ENCODE measurements at places on chromosomes 16 and 17. TPM values are rescaled to one million over a fixed set of nuclear protein-coding genes. Genes with fewer than 3 reads are reported as not detected.

DNA sequence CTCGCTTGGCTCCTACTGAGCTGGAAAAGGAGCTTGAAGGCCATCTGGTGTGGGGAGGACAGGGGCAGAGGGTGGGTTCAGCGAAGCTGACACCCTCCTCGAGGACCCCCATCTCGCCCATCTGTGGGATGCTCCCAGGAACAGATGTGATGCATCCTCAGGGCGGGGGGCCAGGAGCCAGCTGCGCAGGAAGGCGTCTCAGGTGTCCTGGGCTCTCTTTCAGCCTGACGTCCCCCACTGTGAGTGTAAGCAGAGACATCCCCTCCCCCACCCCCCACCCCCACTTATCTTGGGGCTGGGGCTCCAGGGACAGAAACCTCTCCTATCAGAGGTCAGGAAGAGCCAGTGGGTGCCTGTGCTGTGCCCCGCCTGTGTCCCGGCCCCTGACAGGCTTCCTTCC, 16.2 kb downstream of the KIF19 start:
- no peak overlapping the region for H3K4me3 ChIP-seq
- DNase-seq, result no peak
- no peaks in the 10 kb centered on the region for H3K36me3 ChIP-seq
- peaks cover 86% of the 10 kb centered on the region for H3K27me3 ChIP-seq
- H3K27ac ChIP-seq, result no peak overlapping the region
- no peaks in the 10 kb centered on the region for H3K4me1 ChIP-seq

DNA sequence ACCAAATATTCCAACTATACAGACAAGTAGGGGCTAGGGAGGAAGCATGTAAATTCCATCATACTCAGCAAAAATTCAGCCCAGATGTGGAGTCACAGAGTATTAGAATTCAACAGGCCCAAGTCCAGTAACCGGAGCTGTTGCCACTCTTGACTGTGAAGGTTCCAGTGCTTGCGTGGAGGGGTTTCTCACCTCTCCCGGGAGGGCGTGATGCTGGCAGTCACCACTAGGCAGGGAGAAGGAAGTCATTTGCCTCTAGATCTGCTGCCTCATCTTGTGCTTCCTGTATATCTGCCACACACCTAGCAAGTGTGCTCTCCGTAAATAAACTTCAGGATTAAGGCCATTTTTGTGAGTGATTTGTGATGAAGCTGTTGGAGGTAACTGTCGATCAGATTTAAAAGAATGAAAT, 1.0 kb upstream of the CKLF start:
- 0 out of 2 replicates have a peak overlapping the region, but pooled peaks have one; percentile 67 for H3K27ac ChIP-seq
- no peaks in the 10 kb centered on the region for H3K27me3 ChIP-seq
- peaks cover 44% of the 10 kb centered on the region for H3K4me1 ChIP-seq

DNA sequence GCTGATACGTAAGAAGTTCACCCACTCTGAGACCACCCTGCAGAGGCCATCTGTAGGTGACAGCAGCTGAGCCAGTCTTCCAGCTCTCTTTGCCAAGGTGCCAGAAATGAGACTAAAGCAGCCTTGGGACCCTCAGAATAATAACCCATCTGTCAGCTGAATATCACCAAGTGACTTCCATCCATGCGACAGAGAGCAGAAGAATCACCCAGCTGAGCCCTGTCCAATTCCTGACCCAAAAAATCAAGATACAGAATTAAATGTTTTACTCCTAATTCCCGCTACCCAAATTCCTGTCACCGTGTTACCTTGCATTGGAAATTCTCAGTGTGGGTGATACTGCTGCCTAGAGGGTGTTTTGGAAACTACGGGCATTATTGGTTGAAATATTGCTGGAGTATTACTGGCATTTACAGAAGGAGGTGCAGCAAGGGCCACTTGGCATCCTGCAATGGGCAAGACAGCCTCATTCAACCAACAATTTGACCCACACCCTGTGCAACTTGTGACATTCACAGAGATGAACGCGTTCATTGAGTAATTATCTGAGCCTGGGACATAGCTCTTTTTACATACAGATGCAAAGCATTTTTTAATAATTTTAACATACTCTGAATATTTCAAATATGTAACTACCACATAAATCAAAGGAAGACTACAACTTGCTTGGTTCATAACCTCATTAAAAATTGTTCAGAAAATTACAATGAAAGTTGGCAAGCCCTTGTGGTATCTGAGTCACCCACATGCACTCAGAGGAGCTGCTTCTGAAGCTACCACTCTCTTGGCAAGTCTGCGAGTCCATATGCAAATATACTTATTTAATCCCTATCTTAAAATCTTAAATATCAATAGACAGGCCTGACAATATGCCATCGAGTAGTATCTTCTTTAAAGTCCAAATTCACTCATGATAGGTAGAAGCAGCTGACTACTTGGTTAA, 126.6 kb downstream of the C16orf95 start:
- peaks cover 54% of the 10 kb centered on the region for H3K4me1 ChIP-seq
- DNase-seq, result no peak
- no peak overlapping the region for H3K4me3 ChIP-seq
- peak overlapping the region; percentile 79 for H3K27ac ChIP-seq
- no peaks in the 10 kb centered on the region for H3K36me3 ChIP-seq

SLC13A2 gene
- not detected for total RNA-seq

TRAF7 gene
- total RNA-seq, result 39.5 TPM

GRCh38 chr17:10305398-10305797, 67.4 kb downstream of the MYH13 start:
- no peak for DNase-seq
- H3K36me3 ChIP-seq, result no peaks in the 10 kb centered on the region

P2RX1 gene
- 5.1 TPM for total RNA-seq

- H3K27ac ChIP-seq, result no peak overlapping the region
- no peaks in the 10 kb centered on the region for H3K27me3 ChIP-seq
- H3K4me3 ChIP-seq, result no peak overlapping the region
- DNase-seq, result no peak
- peaks cover 31% of the 10 kb centered on the region for H3K36me3 ChIP-seq
- peaks cover 5% of the 10 kb centered on the region for H3K4me1 ChIP-seq
Measured at GRCh38 chr17:80738987-80739730, 194.5 kb downstream of the RPTOR start.

- H3K27me3 ChIP-seq, result no peaks in the 10 kb centered on the region
- no peak overlapping the region for H3K27ac ChIP-seq
- peaks cover 53% of the 10 kb centered on the region for H3K36me3 ChIP-seq
- DNase-seq, result no peak
- H3K4me3 ChIP-seq, result no peak overlapping the region
- H3K4me1 ChIP-seq, result peaks cover 11% of the 10 kb centered on the region
Measured at GRCh38 chr17:75116737-75117136, 7.0 kb downstream of the ARMC7 start.

CLEC18A gene
- not detected for total RNA-seq

TMEM114 gene
- total RNA-seq, result not detected

GRCh38 chr16:14249291-14250032, 178.3 kb downstream of the MRTFB start:
- DNase-seq, result peak; percentile 64
- H3K27ac ChIP-seq, result no peak overlapping the region
- no peaks in the 10 kb centered on the region for H3K4me1 ChIP-seq
- H3K4me3 ChIP-seq, result no peak overlapping the region
- peaks cover 61% of the 10 kb centered on the region for H3K36me3 ChIP-seq

PLA2G10 gene
- total RNA-seq, result not detected

ATP2A1 gene
- total RNA-seq, result 0.53 TPM

GRCh38 chr16:2987833-2988232, 7.6 kb upstream of the PKMYT1 start:
- H3K36me3 ChIP-seq, result no peaks in the 10 kb centered on the region
- H3K4me3 ChIP-seq, result no peak overlapping the region
- H3K27me3 ChIP-seq, result peaks cover 8% of the 10 kb centered on the region
- H3K27ac ChIP-seq, result no peak overlapping the region
- H3K4me1 ChIP-seq, result peaks cover 7% of the 10 kb centered on the region

TBX4 gene
- total RNA-seq, result 0.05 TPM

GRCh38 chr16:73793260-73793659, 503.4 kb upstream of the PSMD7 start:
- no peaks in the 10 kb centered on the region for H3K27me3 ChIP-seq
- H3K4me1 ChIP-seq, result no peaks in the 10 kb centered on the region
- H3K4me3 ChIP-seq, result no peak overlapping the region
- H3K36me3 ChIP-seq, result no peaks in the 10 kb centered on the region

GCGR gene
- not detected for total RNA-seq

- H3K27ac ChIP-seq, result no peak overlapping the region
- H3K27me3 ChIP-seq, result peaks cover 45% of the 10 kb centered on the region
- no peak overlapping the region for H3K4me3 ChIP-seq
- peaks cover 6% of the 10 kb centered on the region for H3K4me1 ChIP-seq
Measured at GRCh38 chr17:1231456-1231855, 38.8 kb upstream of the BHLHA9 start.

- no peaks in the 10 kb centered on the region for H3K27me3 ChIP-seq
- no peak for DNase-seq
- H3K27ac ChIP-seq, result no peak overlapping the region
- peak overlapping the region; percentile 83 for H3K4me3 ChIP-seq
- peaks cover 21% of the 10 kb centered on the region for H3K4me1 ChIP-seq
Measured at GRCh38 chr16:10945065-10945787, 862 bp downstream of the CLEC16A start.

DNA sequence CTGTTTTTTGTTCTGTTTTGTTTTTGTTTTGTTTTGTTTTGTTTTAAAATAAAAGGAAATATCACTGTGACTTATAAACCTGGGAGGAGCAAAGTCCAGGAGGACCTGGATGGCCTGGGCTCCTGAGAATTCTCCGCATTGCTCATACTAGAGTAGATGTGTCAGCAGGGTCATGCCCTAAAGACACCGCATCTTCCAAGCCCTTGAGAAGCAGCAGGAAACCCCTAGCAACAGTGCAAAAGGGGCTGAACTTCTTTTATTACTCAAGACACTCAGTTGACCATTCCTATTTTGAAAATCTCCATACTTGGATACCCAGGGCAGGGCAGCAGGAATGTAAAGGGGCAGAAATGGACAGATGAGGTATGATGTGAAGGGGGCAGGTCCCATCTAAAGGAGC, 51.8 kb downstream of the SYT17 start:
- H3K4me3 ChIP-seq, result no peak overlapping the region
- no peaks in the 10 kb centered on the region for H3K4me1 ChIP-seq
- H3K27ac ChIP-seq, result no peak overlapping the region
- DNase-seq, result no peak

DNA sequence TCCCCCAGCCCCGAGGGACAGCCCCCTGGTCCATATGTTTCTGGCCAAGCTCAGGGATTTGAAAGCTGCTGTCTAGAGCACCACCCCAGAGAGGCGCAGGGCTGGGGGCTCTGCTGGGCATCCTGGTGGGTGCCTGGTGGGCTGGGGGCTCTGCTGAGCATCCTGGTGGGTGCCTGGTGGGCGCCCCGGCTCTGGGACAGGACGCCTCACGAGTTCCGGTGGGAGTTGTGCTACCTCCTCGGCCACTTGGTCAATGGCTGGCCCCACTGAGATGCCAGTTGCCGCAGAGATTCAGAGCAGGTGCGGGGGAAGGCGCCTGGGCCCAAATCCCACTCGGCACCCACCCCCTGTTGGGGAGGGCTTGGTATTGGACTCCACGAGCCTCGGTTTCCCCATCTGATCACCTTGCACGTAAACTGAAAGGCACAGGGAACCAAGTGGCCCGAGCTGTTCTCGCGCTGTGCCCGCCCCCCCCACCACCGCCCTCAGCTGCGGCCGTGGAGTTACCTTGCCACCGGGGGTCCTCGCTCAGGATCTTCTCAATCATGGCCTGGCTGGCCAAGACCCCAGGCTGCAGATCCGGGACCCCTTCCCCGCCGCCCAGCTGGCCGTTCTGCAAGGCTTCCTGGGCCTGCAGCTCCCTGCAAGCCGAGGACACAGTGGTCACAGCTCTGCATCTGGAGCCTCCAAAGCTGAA, 13.3 kb downstream of the UNKL start:
- no peak overlapping the region for H3K4me3 ChIP-seq
- no peak for DNase-seq
- H3K36me3 ChIP-seq, result no peaks in the 10 kb centered on the region
- H3K4me1 ChIP-seq, result no peaks in the 10 kb centered on the region
- H3K27me3 ChIP-seq, result no peaks in the 10 kb centered on the region
- no peak overlapping the region for H3K27ac ChIP-seq

DNA sequence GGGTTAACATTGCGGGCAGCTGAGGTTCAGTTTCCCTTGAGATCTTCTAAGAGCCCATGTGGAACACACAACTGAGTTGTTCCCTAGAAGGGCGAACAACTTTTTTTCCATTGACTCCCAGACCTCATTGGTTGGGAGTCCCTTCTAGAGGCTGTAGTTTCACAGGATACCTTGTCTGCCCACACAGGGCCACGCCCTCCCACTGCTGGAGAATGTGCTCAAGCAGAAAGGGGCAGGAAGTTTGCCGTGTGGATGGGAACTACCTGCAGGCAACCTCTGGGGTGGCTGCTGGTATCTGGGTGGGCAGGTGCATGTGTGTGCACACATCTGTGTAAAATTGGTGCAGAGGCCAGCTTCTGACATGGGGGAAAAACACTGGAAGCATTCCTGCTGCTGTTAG, 178.8 kb upstream of the PSMD7 start:
- no peaks in the 10 kb centered on the region for H3K27me3 ChIP-seq
- H3K4me3 ChIP-seq, result no peak overlapping the region
- DNase-seq, result no peak
- H3K36me3 ChIP-seq, result no peaks in the 10 kb centered on the region
- H3K27ac ChIP-seq, result no peak overlapping the region
- H3K4me1 ChIP-seq, result no peaks in the 10 kb centered on the region

HOXB3 gene
- total RNA-seq, result 1.4 TPM

GRCh38 chr17:7886227-7887037, 2.2 kb upstream of the CHD3 start:
- H3K36me3 ChIP-seq, result peaks cover 30% of the 10 kb centered on the region
- H3K4me3 ChIP-seq, result peak overlapping the region; percentile 63
- peaks cover 37% of the 10 kb centered on the region for H3K4me1 ChIP-seq
- no peak for DNase-seq
- H3K27ac ChIP-seq, result peak overlapping the region; percentile 75
- no peaks in the 10 kb centered on the region for H3K27me3 ChIP-seq

EZH1 gene
- 16.3 TPM for total RNA-seq

DNA sequence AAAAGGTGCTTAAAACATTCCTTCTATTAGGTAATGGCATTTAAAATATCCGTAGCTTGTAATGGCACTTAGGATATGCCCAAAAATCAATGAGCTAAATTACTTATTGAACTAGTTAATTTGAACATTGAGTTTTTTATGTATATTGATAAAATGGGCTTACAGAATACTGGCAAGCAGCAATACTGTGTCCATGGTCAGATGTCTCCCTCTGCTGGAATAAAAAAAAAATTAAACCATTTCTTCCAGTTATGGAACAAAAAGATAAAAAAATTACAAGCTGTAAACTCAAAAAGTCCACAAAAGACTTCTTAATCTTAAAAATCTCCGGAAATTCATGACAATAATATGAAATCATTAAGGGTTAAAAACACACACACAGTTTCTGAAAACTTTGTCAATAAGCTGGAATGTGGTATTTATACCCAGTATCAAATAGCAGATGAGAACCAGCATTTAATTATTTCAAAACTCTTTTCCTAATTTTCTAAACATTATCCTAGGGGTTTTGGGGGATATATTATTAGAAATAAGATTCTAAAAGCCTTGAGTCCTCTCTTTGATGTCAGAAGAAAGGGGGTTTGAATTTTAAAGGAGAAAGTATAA, 21.5 kb upstream of the PSMD7 start:
- H3K4me1 ChIP-seq, result no peaks in the 10 kb centered on the region

- H3K4me1 ChIP-seq, result no peaks in the 10 kb centered on the region
- H3K27me3 ChIP-seq, result peaks cover 5% of the 10 kb centered on the region
- DNase-seq, result no peak
- no peak overlapping the region for H3K4me3 ChIP-seq
- no peak overlapping the region for H3K27ac ChIP-seq
Measured at GRCh38 chr16:54178478-54178976, 108.1 kb downstream of the IRX3 start.

- H3K36me3 ChIP-seq, result no peaks in the 10 kb centered on the region
- H3K27ac ChIP-seq, result no peak overlapping the region
- DNase-seq, result peak; percentile 34
Measured at GRCh38 chr17:34706029-34706428, 126.6 kb downstream of the TMEM132E start.

Measured in SJSA1 (cell line).